Dorsolateral prefrontal cortex (tissue), 122 donors: ENCODE measurements at places on chromosomes 3 and 15.

DNA sequence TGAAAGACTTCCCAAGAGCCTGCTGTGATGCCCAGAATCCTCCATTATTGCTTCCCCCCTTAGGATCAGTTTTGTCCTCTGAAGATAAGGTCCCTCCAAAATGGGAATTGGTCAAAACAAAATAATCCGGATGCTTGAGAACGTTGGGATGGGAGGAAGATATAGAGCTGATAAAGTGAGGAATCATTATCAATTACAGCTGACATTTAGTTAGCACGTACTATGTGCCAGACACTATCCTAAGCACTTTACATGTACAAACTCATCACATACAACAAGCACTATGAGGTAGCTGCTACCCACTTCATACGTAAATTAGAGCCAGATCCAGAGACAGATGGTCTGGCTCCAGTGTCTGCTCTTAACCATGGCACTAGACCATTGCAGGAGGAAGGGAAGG lies 6.6 kb upstream of the RPP25 start:
- DNase-seq = no peak

DNA sequence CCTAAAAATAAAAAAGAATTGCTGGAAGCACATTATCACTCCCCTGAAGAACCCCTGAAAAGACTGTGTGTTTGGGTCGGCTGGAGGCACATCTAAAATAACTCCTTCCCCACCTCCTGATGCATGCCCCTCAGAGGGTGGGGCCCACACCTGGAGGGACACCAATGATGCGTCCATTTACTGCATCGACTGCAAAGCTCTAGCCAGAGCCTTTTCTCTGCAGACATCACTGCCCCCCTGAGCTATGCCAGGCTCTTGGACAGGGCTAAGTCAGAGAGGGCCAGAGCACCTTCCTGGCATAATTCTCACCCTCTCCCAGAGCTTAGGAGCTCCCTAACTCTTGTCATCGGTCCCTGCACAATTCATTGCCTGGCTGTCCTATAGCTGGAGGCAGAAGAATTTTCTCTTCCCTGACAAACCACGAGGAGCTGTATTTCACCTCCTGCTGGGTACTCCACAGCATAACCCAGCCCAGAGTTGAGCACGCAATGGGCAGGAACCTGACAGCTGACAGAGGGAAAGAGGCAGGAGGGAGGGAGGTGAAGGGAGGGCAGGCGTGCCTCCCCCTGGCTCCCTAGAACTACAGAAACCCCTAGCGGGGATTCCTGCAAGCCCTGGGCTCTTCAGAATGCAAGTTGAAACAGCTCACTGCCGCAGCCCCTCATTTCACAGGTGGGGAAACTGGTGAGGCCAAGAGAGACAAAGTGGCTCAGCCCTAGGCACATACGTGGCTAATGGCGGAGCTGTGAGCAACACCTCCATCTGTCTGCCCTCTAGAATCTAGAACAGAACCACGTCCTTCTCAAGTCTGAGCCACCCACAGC lies 46.6 kb downstream of the XXYLT1 start:
- no peak for DNase-seq

DNA sequence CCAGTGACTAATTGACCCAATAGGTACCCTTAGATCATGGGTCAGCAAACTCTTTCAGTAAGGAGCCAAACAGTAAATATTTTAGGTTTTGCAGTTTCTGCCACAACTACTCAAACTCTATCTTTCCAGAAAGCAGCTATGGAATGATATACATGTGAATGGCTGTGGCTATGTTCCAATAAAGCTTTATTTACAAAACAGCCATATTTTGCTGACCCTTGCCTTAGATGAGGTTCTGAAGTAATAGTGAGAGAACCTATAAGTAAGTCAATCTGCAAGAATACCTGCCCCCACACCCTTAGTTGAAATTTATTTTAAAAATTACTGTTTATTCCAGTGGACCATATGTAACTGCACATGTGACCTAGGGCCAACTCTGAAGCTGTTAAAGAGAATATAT lies 134.0 kb downstream of the CMSS1 start:
- no peak for DNase-seq

- DNase-seq = peak; percentile 34
Measured at GRCh38 chr3:58521917-58522631, 14.9 kb downstream of the ACOX2 start.

DNA sequence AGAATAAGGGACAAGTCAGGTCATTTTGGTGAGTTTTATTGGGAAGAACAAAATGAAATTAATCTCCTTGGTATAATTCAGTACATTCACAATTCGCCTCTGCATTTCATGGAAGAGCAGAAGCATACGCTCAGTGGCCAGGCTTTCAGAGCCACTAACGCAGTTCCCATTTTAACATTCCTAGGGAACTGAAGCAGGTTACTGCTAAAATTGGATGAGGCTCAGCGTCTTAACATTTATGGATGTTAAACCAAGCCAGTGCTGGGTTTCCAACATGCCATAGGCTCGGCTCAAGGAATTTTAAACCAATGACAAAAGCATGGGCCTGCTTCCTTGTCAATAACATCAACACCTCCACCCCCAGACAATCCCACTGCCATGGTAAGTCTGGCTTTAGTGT lies 172.7 kb upstream of the PRICKLE2 start:
- no peak for DNase-seq

GRCh38 chr3:56783644-56784447 lies 17.9 kb downstream of the ARHGEF3 start:
- peak; percentile 33 for DNase-seq

DNA sequence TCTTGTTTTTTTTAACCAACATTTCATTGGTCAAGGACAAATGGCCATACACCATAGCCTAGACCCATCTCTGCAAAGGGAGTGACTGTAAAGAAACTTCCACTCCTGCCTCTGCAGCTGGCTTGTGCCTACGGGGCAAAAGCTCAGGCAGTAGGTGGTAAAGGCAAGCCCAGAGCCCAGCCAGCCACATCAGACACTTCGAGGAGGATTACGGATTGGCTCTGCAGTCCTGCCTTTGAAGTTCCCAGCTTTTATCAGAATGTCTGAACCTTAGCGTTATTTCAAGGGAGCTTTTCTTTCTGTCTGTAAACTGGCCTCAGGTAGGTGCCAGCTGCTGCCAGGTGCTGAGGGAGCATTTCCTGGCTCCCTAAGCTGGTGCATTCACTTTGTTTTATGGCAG lies 15.6 kb downstream of the ZNF710 start:
- no peak for DNase-seq

DNA sequence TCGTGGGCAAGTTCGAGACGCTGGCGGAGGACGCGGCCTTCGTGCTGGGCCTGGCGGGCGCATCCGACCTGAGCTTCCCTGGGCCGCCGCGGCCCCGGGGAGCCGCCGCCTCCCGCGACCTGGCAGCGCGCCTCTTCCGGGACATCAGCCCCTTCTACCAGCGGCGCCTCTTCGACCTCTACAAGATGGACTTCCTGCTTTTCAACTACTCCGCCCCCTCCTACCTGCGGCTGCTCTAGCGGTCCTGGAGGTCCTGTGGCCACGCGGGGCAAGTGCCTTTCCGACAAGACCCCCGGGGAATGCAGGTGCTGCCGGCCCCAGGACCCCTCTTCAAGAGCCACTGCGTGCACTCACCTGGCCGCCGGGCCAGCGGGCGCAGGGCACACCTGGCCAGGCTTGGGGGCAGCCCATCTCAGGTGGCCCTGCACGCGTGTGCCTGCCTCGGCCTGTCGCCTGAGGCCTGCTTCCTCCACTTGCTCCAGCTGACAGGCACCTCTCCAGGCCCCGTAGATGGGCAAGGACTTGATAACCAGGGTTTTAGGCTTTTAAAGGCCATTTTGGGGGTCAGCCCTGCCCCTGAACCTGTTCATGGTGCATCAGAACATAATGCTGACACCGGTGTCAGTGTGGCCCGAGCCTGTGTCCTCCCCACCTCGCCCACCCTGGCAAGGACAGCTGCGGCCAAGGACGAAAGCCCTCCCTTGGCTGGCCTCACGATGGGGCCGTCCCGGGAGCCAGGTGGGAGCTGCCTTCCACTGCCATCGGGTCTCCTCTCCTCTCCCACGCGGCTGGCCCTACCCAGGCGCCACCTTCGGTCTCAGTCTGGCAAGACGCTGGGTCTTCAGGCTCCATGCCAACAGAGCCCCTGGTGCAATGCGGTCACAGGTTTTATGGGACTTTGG lies 16.1 kb downstream of the C3orf22 start:
- DNase-seq = no peak

GRCh38 chr3:81500039-81500438 lies 261.4 kb downstream of the GBE1 start:
- no peak for DNase-seq

- no peak for DNase-seq
Measured at GRCh38 chr3:144626835-144627234, 655.2 kb downstream of the DIPK2A start.

DNA sequence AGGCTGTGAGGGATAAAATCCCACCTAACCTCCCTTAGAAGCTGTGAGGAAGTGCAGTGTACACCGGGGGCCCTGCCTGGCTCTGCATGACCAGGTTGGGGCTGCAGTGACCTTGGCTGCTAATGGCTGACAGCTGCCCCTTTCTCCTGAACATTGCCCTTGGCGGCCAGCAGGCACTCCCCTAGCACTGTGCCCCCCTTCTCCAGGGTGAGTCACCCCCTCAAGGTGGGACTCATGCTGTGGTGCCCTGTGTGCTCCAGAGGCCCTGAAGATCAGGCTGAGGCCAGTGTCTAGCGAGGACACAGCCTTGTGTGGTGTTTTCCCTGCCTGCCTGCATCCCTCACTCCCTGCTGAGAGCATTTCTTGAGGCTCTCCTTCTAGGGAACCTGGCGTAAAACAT lies 21.0 kb upstream of the FGD5 start:
- DNase-seq = no peak

GRCh38 chr3:45176912-45177311 lies 30.7 kb upstream of the CDCP1 start:
- DNase-seq = no peak

GRCh38 chr3:125644036-125645005 lies 49.0 kb upstream of the OSBPL11 start:
- DNase-seq = no peak

DNA sequence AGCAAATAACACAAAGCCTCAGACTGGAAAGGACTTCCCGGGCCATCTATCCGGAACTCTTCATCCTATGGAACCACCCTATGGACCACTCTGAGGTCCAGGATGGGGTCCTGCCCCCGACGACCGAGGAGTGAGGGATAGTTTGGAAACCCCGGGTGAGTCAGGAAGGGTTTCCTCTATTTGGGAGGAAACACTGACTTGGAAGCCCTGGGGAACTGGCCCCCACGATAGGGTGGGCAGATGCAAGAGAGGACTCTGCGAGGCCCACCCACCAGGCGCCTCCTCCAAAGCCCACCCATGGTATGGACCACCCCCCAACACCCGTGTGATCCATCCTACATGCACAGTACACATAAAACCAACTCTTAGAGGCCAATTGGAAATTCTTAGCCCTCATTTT lies 69.4 kb downstream of the CPN2 start:
- peak; percentile 1 for DNase-seq

- no peak for DNase-seq
Measured at GRCh38 chr15:70680817-70681216, 82.5 kb downstream of the UACA start.

DNA sequence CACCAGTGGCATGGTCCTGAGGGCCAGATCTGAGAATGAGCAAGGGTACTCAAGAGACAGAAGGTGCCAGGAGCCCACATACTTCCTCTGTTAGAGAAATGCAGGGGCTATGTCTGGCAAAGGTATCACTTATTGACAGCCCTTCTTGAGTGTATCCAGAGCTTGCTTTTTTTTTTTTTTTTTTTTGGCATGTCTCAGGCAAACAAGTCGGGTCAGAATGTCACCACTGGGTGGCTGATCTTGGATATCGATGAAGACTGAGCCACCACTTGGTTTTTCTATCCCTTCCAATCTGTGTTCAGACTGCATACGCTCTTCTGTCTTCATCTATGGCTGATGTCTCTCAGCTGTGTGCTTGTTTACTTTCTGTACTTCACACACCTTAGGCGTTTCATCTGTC lies 363.4 kb upstream of the C2CD4B start:
- no peak for DNase-seq

GRCh38 chr3:67362686-67363085 lies 291.7 kb downstream of the SUCLG2 start:
- DNase-seq = no peak

DNA sequence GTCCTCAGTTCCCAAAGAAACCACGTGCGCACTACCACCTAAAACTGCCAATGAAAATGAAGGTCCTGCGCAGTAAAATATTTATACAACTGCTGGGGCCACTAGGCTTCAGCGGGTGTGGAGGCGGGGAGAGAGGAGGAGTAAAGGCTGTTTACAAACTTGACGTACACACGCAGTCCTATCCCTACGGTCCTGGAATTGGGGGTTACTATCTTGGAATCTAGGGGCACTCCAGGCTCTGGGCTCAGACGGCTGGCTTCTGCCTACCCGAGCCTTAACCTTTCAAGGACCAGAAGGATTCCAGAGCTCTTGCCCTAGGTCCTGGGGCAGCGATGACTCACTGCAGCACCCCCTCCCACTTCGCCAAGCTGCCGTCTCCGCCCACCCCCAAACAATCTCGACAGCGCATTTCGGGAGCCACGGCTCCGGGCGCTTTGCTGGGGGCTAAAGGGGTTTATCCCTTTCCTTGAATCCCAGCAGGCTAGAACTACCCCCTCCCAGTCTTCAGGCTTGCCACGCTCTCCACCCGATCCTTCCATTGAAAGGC lies 3.0 kb downstream of the ADAMTS9 start:
- peak; percentile 15 for DNase-seq

- no peak for DNase-seq
Measured at GRCh38 chr3:98986073-98986472, 84.6 kb upstream of the DCBLD2 start.

DNA sequence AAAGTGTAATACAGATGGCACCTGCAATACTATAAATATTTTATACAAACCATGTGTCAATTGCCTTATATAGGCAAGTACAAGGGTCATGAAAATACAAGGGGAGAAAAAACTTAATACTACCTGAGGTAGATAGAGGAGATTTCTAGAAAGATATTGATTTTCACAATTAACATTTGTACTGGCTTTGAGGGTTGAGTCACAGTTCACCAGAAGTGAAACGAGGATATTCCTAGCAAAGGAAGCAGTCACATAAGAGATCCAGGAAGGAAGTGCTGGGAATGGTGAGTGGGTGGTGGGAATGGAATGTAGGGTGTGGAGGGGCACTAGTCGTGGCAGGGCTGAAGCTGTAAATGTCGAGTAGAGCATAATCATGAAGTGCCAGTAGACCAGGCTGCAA lies 108.7 kb downstream of the P2RY1 start:
- DNase-seq = no peak

- no peak for DNase-seq
Measured at GRCh38 chr3:16608816-16609215, 3.6 kb upstream of the DAZL start.
